Frontal cortex (tissue), 4 donors: ENCODE measurements at places on chromosomes 7 and 10. TPM values are rescaled to one million over a fixed set of nuclear protein-coding genes. Genes with fewer than 3 reads are reported as not detected.

HGF gene
- total RNA-seq = 5.7 TPM

NYAP1 gene
- 55.0 TPM for total RNA-seq

SLC13A1 gene
- not detected for total RNA-seq

CRYGN gene
- under 0.01 TPM for total RNA-seq

PDE6C gene
- total RNA-seq = not detected

TM9SF3 gene
- 130 TPM for total RNA-seq

MNX1 gene
- not detected for total RNA-seq

PARD3 gene
- total RNA-seq = 27.7 TPM

TBX20 gene
- not detected for total RNA-seq

CFAP46 gene
- total RNA-seq = 2.0 TPM

LMBR1 gene
- 207 TPM for total RNA-seq

RNF148 gene
- 0.41 TPM for total RNA-seq

ANAPC16 gene
- total RNA-seq = 26.1 TPM

GHRHR gene
- total RNA-seq = not detected

FLNC gene
- total RNA-seq = 2.4 TPM

DNA sequence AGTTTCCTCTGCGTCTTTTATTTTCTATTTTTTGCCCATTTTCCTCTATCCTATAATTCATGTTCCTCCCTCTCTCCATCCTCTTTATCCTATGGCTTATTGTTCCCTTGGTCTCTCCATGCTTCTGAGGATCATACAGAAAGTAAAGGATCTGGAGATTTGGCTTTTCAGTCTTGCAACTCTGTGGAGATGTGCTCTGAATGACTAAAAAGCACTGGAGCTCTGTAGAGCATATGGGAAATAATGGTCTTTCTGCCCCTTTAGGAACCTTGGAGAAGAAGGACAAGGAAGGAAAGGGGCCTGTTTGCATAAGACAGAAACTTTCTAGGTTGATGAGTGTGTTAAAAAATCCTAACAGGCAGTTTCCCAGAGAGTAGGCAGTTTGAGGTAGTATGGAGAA lies 120.1 kb downstream of the PHTF2 start:
- no peak for DNase-seq

GRCh38 chr7:46741938-46742540 lies 821.0 kb upstream of the IGFBP3 start:
- no peak for DNase-seq

GRCh38 chr7:105210721-105211205 lies 178.0 kb downstream of the SRPK2 start:
- DNase-seq = no peak

DNA sequence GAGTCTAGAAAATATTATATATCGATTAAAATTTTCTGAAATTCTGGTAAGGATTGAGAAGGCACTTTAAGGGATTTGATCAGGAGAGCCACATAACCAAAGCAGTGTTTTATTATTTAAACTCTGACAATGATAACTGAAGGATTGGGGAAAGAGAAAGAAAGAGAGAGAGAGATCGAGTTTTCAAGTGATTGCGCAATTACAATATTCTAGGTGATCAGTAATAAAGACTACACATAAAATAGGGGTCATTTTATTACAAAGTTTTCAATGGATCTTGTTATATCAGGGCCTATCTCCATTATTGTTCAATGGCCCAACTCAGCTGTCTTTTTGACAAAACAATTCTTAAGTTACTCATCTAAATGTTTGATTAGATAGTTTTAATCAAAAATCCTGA lies 541.5 kb upstream of the ZWINT start:
- no peak for DNase-seq

- DNase-seq = no peak
Observed at GRCh38 chr7:159152816-159153215, 8.1 kb upstream of the VIPR2 start.

- DNase-seq = no peak
Observed at GRCh38 chr10:73649876-73650536, 5.8 kb downstream of the SYNPO2L start.

- no peak for DNase-seq
Observed at GRCh38 chr10:73359492-73359891, 828 bp upstream of the CFAP70 start.

DNA sequence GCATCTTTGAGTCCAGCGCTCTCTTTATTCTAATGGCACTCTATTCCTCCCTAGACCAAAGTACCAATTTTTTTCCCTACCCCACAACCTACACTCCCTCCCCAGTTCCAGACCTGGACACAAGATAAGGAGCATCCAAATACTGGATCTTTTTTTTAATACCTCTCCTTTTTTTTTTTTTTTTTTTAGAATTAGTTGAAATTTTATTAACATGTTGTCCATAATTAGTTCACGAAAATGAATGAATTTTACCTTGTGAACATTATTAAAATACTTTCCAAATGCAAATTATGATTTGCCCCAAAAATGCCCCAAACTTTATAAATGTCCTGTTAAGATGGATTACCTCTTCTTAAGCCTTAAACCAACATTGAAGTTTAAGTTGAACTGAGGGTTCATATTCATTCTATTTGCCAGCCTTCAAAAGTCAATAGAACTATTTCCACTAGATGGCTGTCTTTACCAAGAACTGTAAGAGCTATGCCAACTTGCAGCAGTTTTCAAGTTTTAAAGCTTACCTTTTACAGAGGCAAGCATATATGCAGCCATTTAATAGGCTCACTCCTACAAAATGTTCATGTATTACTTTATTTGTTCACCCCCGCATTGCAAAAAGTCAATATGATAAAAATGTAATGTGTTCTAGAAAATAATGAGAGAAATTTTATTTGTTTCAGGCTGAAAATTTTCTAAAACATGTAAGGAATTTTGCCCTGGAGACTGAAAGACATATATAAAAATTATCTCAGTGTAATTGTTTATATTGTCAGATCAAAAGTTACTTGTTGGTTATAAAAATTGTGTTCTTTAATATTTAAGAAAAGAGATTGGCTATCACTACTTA lies 39.7 kb upstream of the TNKS2 start:
- DNase-seq = peak; percentile 31

DNA sequence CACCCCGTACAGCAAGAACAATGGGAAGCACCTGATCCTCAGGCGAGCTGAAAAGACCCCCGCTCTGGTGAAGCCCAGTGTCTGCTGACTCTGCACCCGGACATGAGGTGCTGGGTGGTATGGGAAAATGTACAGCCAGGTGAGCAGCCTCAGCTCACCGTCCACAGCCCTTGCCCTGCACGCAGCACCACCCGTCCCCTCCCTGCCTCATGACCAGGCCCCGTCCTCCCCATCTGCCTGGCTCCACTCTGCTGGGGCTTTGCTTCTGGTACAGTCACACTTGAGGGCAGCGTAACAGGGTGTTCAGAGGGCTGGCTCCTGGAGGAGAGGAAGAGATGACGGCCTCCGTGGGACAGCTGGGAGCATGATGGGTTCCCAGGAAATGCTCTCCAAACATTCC lies 49.1 kb downstream of the NCAPG2 start:
- DNase-seq = no peak

DNA sequence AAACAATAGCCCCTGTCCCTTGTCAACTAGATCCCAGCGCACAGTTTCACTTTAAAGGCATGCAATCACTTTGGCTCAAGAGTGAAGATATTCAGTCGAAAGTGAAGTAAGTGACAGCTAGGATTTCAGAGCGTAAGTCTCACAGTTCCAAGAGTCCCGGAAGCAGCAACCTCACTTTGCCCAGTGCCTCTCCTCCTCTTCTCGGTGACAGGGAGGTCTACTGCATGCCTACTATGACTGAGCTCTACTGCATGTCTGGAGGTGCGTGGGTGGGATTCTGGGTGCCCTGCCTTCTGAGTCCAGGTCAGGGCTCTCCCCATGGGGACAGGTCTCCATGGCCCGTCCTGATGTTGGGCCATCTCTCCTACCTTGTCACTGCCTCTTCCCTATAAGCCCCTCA lies 17.0 kb downstream of the PRKCQ start:
- no peak for DNase-seq

- DNase-seq = no peak
Observed at GRCh38 chr10:29119374-29119773, 169.5 kb upstream of the LYZL1 start.

- no peak for DNase-seq
Observed at GRCh38 chr7:41010967-41011366, 691.9 kb downstream of the INHBA start.

- no peak for DNase-seq
Observed at GRCh38 chr7:98038321-98038720, 48.3 kb upstream of the OCM2 start.

GRCh38 chr10:13450069-13450468 lies 78.7 kb downstream of the BEND7 start:
- no peak for DNase-seq

- DNase-seq = no peak
Observed at GRCh38 chr10:3763035-3763456, 22.0 kb downstream of the KLF6 start.

- DNase-seq = no peak
Observed at GRCh38 chr10:32909456-32909855, 48.6 kb downstream of the ITGB1 start.

GRCh38 chr10:101052285-101052684 lies 9.5 kb upstream of the KAZALD1 start:
- DNase-seq = no peak

GRCh38 chr7:28900311-28900710 lies 57.8 kb downstream of the TRIL start:
- DNase-seq = no peak

DNA sequence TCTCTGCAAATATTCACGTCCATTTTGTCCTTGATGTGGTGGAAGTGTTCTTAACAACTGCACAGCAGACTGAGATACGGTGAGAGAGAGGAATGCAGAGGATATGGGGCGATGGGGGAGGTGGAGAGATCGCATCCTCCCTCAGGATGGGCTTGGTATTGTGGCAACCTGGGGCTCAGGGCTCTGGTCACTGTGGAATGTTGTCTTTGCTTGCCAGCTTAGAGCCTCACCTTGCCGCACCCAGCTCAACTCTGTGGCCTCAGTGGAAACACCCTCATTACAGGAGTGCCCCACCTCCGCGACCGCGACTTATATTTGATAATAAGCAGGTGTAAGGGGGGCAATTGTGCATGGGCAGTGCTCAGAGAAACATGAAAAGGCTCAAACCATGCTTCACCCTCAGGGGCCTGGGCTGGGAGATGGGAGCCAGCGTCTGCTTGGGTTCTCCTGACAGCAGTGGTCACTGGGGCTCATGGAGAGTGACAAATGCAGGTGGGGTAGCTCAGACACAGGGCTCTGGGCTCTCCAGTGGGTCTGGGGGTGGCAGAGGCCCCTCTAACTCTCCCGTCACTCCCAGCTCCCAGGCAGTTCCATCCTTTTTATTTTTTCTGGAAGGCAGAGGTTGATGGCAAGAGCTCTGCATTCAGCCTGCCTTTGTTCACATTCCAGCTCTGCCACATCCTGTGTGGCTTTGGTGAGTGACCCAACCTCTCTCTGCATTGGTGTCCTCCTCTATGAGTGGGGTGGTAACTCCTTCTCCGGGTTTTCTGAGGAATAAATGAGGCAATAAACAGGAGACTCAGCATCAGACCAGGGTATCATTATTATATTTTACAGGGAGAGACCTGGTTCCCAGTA lies 43.1 kb upstream of the EMX2 start:
- no peak for DNase-seq

- DNase-seq = no peak
Observed at GRCh38 chr7:3069771-3070449, 26.2 kb upstream of the CARD11 start.

DNA sequence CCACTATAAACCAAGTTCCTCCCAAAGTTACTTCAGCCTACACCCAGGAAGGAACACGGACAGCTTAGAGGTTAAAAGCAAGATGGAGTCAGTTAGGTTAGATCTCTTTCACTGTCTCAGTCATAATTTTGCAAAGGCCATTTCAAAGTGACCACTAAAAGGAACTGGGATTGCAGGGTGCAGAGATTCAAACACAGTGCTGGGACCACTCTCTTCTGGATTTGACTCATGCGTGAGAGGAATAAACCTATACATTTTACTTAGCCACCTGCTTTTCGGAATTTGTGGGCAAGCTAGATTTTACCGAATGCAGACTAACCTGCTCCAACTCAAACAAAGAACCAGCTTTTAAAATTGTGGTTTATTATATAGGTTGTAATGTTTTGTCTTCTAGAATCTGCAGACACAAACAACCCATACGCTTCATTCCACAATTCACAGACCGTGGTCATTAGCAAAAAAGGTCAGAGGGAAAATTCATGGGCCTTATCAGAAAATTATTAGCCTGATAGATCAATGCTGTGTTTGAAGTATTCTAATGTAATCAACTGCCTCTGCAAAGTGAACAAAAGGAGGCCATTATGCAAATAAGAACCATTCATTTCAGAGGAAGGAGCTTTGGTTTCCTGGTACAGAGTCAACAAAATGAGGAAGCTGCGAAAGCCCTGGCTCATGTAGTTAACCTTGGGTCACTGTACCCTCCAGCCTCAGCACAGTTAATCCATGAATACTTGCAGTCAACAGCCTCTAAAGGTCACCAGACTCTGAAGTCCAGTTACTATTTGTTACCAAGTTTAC lies 342.7 kb upstream of the KLF6 start:
- no peak for DNase-seq
